ENCODE measurements at places on chromosomes 13 and 19.

GRCh38 chr19:51093101-51093500 is 10.4 kb upstream of the KLK14 start:
- DNase-seq: no peak

DNA sequence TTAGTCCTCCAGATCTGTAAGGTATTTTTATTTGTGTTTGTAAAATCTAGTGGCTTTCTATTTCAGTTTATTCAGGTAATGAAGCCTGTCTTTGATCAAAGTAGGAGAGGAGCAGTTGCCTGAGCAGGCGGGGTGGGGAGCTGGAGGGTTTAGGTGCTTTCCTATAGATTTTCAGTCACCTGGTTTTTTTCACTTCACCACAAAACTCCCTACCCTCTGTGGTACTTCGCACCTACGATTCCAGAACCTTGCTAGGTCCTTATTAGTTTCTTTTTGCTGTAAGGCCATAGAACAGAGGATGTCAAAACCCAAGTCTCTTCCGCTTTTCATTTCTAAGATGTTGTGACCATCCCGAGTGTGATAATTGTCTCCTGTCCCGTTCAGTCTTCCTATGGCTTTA is 26.6 kb downstream of the SLAIN1 start:
- DNase-seq: no peak

DNA sequence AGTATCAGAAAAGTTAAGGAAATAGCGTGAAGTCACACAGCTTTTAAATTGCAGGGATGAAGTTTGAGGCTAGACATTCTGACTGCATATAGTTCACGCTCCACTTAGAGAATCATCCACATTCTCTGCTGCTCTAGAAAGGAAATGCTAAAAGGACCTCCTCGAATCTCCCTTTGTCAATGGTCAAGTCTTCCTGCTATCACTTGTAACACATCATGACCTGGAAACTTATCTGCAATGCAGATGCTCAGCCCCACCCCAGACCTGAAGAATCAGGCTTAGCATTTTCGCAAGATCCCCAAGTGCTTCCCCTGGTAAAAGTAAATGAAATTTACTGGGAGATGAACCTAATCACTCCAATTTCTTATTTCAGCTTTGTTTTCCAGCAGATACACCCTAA is 372.1 kb downstream of the LIG4 start:
- no peak for DNase-seq

GRCh38 chr13:51660813-51661212 is 76.6 kb downstream of the WDFY2 start:
- no peak for DNase-seq

DNA sequence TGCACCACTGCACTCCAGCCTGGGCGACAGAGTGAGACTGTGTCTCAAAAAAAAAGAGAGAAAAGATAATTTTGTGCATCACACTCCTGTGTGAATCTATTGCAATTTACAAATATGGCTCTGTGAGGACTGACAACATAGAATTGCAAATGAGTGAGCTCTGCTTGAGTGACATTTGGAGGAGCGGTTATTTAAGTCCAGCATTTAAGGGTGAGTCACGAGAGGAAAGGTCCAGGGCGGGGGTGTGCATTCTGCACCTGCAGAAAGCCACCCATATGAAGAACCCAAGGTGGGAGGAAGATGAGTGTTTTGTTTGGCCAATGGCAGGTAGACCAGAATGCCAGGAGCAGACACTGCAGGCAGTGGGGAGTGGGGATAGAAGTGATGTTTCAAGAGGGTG is 58.5 kb downstream of the DGKH start:
- DNase-seq: no peak

DNA sequence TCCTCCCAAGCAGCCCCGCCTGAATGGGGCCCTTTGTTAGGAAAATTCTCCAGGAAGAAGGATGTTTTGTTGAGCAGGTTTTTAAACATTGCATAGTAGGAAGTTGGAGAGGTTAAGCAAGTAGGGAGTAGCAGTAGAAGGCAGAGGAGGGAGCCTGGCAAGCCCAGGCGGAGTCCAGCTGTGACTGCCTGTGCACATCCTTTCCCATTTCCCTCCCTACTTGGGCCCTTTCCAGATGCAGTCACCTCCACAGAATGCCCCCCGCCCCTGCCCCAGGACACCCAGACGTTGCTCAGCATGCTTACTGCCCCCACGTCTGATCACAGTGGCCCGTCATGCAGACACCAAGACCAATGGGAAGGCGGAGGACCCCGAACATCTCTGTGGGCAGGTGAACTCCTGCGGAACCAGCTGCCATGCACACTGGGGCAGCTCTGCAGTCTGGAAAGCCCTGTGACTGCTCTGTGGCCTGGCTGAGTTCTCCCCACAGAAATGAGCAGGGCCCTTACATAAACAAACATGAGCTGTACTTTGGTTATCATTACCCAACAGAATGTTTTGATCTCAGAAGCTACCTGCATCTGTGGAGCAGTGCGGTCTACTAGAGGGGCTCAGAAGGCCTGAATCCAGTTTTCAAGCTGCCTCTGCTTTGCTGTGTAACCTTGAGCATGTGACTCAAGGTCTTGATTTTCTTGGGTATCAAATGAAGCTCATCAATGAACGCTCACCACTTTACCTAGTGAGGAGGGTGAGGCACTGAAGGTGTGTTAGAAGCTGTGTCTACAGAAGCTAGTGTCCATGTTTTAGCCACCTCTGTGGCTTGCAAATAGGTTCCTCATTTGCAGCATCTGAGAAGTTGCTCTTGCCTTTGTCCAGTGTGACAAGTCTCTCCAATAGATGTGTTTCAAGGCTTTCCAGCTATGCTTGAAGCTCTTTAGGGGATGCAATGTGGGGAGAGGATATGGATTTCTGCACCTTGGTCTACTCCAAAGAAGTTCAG is 84.2 kb downstream of the TNFRSF19 start:
- no peak for DNase-seq

- no peak for DNase-seq
Measured at GRCh38 chr13:83286737-83287136, 595.5 kb downstream of the SLITRK1 start.

DNA sequence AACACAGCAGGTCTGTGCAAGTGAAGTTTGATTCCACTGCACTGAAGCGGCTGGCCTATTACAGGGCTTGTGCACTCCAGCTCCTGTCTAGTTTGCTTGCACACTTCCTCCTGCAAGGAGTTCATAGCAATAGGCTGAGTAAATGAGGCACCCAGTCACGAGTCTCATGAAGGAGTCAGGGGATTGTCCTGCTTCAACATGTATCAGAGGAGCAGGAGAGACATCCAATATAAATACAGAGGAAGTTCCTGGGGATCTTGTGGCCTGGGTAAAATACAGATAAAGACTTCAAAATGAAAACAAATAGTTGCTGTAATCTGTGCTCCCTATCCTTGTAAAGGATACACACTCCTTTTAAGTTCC is 259.9 kb downstream of the SLITRK1 start:
- DNase-seq: no peak

DNA sequence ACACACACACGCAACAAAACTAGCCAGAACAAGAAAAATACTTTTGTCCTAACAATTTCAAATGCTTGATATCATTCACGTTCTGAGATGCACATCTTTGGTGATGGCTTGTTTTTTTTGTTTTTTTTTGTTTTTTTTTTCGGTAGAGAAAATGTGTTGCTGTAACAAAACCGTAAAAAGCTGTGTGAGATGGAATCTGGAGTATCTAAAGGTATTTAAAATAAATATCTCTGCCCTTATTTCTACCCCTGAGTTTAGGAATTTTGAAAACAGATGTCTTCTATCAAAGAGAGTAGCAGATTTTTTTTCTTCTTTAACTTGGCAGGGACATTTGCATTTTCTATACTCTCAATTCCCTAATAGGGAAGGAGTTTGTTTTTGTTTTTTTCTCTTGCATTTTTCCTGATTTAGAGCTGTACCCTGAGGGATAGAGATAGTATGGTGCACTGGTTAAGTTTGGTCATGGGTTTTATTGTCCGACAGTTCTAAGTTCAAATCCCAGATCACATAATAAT is 446.6 kb downstream of the KLF5 start:
- no peak for DNase-seq
